Smooth muscle cell of bladder (primary cell): ENCODE measurements at places on chromosomes 7 and 10. TPM values are rescaled to one million over a fixed set of nuclear protein-coding genes. Genes with fewer than 3 reads are reported as not detected.

Gene CCL26
- 4.8 and 6.2 TPM in 2 replicates for total RNA-seq

Gene AASS
- 37.8 and 61.6 TPM in 2 replicates for total RNA-seq

Gene RADIL
- total RNA-seq, result 0.46 and 0.57 TPM in 2 replicates

Gene PRPS1L1
- total RNA-seq, result 0.09 TPM in 1 of 2 replicates, not detected in the other

Gene CFAP43
- 0.09 and 0.14 TPM in 2 replicates for total RNA-seq

Gene ANXA8
- 1.1 and 1.4 TPM in 2 replicates for total RNA-seq

Gene ASZ1
- not detected in 2 replicates for total RNA-seq

Gene MYL7
- not detected in 2 replicates for total RNA-seq

Gene FZD8
- 7.0 and 23.1 TPM in 2 replicates for total RNA-seq

Gene TMEM26
- total RNA-seq, result 0.71 and 0.92 TPM in 2 replicates

Gene LLCFC1
- not detected in 2 replicates for total RNA-seq

Gene SLC18A3
- not detected in 2 replicates for total RNA-seq

Gene WIPF3
- total RNA-seq, result under 0.01 TPM in 1 of 2 replicates, not detected in the other

Gene LEP
- total RNA-seq, result 0.09 TPM in 1 of 2 replicates, not detected in the other

Gene GTF2IRD2
- total RNA-seq, result 10.7 and 14.6 TPM in 2 replicates

Gene MYH16
- total RNA-seq, result not detected in 2 replicates

Gene AMPH
- 3.4 and 4.0 TPM in 2 replicates for total RNA-seq

Gene RAMP3
- not detected in 2 replicates for total RNA-seq

Gene SFTPA1
- total RNA-seq, result not detected in 2 replicates

Gene H2BK1
- not detected in 2 replicates for total RNA-seq

Gene CHST3
- total RNA-seq, result 15.9 and 24.7 TPM in 2 replicates

Gene SPDYE11
- total RNA-seq, result not detected in 2 replicates

Gene ODAD2
- 1.2 and 3.1 TPM in 2 replicates for total RNA-seq

Gene FOXP2
- 2.4 and 3.2 TPM in 2 replicates for total RNA-seq

Gene LRRN3
- 0.85 and 2.1 TPM in 2 replicates for total RNA-seq

Gene CLDN3
- not detected in 2 replicates for total RNA-seq

Gene PIK3AP1
- total RNA-seq, result 0.14 and 0.74 TPM in 2 replicates

Gene CRHR2
- total RNA-seq, result not detected in 2 replicates

Gene PPP1R17
- not detected in 2 replicates for total RNA-seq

Gene FXYD4
- not detected in 2 replicates for total RNA-seq

Gene ARHGEF35
- 0.55 and 1.3 TPM in 2 replicates for total RNA-seq

Gene TAS2R3
- total RNA-seq, result 0.85 and 1.8 TPM in 2 replicates

Gene IQCE
- 7.4 and 11.7 TPM in 2 replicates for total RNA-seq

Gene RSPH10B2
- 0.14 and 0.37 TPM in 2 replicates for total RNA-seq

Gene BHLHA15
- 0.37 TPM in 1 of 2 replicates, not detected in the other for total RNA-seq

Gene ACSL5
- total RNA-seq, result 1.7 and 2.2 TPM in 2 replicates

Gene OPALIN
- not detected in 2 replicates for total RNA-seq

Gene ZNF365
- 2.8 and 3.5 TPM in 2 replicates for total RNA-seq

Gene NSUN6
- 7.5 and 9.5 TPM in 2 replicates for total RNA-seq

Gene MBL2
- not detected in 2 replicates for total RNA-seq

Gene ANKRD61
- total RNA-seq, result not detected in 2 replicates

Gene GIMAP8
- 0.09 TPM in 1 of 2 replicates, not detected in the other for total RNA-seq

Gene POT1
- 36.7 and 37.5 TPM in 2 replicates for total RNA-seq

Gene TMEM273
- total RNA-seq, result under 0.01 TPM in 1 of 2 replicates, not detected in the other

Gene RAB19
- total RNA-seq, result not detected in 2 replicates

Gene ASAH2
- total RNA-seq, result 0.74 and 1.00 TPM in 2 replicates

Gene NEUROD6
- total RNA-seq, result not detected in 2 replicates

Gene NPC1L1
- total RNA-seq, result 0.09 and 0.14 TPM in 2 replicates

Gene DGKI
- total RNA-seq, result 4.0 and 5.3 TPM in 2 replicates

Gene CPA4
- total RNA-seq, result 25.9 and 83.2 TPM in 2 replicates

Gene CHST12
- 2.6 and 7.1 TPM in 2 replicates for total RNA-seq

Gene RARRES2
- total RNA-seq, result 46.9 and 66.8 TPM in 2 replicates

Gene CYP2W1
- 0.09 and 0.14 TPM in 2 replicates for total RNA-seq

Gene EEF1AKMT2
- total RNA-seq, result 17.6 and 19.9 TPM in 2 replicates

Gene HNRNPH3
- total RNA-seq, result 15.9 and 16.6 TPM in 2 replicates

Gene NSMCE4A
- total RNA-seq, result 13.6 and 16.5 TPM in 2 replicates

Gene RNF148
- 0.28 and 0.74 TPM in 2 replicates for total RNA-seq

Gene AGMO
- under 0.01 and 0.18 TPM in 2 replicates for total RNA-seq
